ENCODE measurements at places on chromosomes 2 and 18.

DNA sequence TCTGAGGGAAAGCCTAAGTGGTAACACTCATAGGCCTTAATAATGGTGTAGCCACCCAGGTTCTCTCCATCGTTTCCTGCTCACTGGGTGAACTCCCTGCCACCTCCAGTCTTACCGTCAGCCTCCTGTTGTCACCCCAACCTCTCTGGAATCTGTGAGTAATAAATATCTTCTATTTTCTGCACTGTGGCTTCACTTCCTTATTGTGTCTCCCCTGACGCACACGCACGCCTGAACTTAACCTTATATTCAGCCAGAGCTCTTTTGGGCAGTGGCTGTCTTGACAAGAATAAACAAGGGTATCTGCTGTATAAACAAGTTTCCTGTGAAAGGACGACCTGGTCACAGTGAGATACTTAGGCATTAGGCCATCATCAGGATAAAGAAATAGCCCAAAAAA lies 467.2 kb downstream of the SPAG16 start:
- no peak for DNase-seq

- no peak for DNase-seq
Measured at GRCh38 chr2:116491292-116491691, 1323.2 kb upstream of the DDX18 start.

GRCh38 chr2:193276069-193276468 lies 1081.3 kb upstream of the TMEFF2 start:
- no peak for DNase-seq

DNA sequence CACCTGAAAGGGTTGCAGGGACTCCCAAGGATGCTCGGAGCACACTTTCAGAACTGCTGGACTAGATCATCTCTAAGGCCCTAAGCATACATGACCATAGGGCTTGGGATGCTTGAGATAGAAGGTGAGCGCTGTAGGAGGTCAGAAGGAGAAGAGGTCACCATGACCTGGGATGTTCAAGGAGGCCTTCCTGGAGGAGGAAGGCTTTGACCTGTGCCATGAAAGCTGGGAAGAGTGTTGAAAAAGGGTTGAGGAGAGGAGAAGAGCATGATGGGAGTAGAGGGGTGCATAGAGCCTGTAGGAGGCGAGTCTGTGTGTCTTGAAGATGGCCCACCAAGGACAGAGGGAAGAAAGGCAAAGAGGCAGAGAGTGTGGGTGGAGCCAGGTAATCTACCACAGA lies 222.4 kb downstream of the LOXHD1 start:
- DNase-seq, result no peak

- no peak for DNase-seq
Measured at GRCh38 chr2:105032476-105032875, 5.4 kb upstream of the MRPS9 start.

- DNase-seq, result peak; percentile 77
Measured at GRCh38 chr2:70627211-70627898, 73.7 kb upstream of the TGFA start.

DNA sequence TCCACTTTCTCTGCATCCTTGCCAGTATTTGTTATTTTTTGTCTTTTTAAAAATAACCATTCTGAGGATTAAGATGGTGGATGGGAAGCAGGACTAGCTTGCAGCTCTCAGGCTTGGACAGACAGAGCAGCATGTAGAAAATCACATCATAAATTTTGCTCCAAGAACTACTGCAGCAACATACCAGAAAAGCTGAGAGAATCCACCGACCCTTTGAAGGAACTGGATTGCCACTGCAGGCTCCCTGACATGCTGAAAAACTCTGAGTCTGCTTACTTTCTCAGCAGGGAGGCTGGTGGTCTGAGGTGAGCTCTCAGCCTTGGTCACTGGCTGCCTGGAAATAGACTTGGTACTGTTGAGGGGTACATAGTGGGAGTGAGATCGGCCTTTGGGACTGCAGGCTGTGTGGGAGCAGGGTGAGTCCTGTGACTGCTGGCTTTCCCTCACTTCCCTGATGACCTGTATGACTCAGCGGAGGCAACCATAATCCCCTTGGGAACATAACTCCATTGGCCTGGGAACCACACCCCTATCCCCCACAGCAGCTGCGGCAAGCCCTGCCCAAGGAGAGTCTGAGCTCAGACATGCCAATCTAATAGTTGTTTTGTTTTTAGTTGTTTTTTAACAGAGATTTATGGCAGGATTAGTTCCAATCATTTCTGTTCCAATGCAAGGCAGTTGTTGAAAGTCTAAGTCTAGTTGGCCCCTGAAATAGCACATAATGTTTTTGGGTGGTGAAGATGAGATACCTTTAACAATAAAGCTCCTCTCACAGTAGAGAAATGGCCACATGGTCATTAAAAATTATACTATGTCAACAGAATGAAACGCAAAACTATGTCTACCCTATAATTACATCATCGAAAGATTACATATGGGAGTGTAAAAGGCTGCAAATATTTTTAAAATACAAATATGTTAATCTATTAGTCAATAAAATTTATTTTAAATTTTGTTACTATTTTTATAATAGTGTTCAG lies 414.2 kb upstream of the CHAC2 start:
- DNase-seq, result peak; percentile 86

DNA sequence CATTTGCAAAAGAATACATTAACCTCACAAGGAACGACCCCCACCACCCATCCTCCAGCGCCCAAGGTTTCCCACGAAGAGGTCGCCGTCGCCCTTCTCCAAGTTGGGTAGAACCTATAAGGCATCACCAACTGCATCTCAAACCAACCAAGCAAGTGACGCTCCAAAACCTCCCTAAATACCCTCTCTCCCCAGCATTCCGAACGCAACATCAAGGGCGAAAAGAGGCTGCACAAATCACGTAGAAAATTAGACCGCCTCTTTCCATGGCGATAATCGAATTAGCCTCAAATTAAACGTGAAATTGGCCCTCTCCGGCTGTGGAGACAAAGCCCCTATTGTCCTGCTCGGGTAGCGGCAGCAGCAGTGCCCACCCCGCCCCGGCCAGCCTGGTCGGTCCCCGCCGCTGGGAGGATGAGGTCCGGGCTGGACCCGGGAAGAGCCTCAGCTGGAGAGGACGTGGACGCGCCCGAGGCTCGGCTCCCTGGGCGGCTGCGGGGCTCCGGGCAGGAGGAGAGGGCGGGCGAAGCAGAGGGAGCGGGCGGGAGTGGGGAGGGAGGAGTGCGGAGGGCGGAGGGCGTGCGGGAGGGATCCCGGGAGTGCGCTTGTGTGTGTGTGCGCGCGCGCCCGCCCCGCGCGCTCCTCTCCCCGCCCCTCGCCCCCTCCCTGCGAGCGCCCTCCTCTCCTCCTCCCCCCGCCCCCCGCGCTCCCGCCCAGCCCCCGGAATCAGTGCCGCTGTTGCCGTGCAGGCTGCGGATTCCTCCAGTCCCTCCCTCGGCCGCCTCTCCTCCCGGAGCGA lies at the start of gene SPTBN1:
TSS of gene SPTBN1 (plus strand) at position 765 of the 799 bp plus-strand sequence. CDS start 70,092 bp downstream, outside the sequence.
- peak; percentile 82 for DNase-seq

DNA sequence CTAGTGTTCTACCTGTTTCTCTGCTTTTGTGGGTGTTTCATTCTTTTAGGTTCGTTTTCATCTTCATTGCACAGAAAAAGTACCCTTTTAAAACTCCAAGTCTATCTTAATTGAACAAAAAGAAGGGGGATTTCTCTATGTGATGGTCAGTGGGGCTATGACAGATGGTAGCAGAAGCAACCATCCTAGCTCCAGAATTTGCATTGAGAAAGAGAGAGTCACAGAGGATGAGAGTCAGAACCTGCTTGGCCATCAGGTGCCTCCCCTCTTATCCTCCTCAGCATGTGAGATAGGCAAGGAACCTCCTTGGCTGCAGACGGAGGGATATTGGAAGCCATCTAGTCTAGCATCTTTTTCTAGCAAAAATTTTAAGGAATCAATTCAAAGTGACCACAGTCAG lies 398.0 kb upstream of the DCC start:
- DNase-seq, result no peak

- no peak for DNase-seq
Measured at GRCh38 chr2:27174638-27175037, 25.8 kb downstream of the TCF23 start.

- no peak for DNase-seq
Measured at GRCh38 chr2:239825705-239825979, 199.5 kb downstream of the NDUFA10 start.

DNA sequence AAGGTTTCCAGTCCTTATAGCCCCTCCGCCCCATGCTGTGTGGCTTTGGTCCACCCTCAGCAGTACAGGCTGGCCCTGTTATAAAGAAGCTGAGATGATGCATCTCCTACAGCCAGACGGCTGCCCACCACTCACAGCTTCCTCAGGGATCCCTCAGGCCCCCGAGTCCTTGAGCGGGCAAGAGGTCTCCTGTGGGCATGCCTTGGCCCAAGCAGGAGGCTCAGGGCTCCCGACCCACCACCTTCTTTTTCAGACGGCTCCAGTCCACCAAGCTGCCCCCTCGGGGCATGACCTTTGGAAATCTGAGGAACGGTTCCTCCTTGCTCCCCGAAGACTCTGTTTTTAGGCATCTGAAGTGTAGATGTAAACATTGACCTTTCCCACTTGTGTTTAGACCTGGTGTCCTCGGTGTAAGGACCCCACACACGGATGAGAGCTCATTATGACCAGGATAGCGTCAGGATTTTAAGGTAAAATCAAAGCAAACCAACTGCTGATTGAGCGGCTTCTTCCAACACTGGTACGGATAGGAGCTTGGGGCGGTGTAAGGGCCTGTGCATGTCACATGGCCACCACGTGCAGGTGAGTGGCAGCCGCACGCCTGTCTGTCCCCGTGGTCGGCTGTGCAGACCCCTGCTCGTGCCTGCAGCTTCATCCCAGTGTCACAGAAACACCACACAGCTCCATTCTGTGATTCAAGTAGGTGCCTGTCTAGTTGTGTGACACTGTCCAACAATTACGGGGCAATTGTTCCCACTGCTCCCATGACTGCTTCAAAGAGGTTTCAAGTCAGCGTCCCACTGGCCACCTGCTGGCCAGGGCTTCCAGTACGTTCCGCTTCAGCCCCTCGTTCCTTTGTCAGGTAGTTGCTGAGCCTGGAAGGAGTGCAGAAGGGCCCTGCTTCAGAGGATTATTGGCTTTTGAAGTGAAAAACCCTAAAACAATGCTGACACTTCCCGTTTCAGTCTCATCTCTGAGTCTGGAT lies 74.7 kb downstream of the NDUFA10 start:
- no peak for DNase-seq

GRCh38 chr2:190576573-190576972 lies 42.1 kb upstream of the NEMP2 start:
- peak; percentile 15 for DNase-seq

GRCh38 chr2:128036748-128037607 lies 9.1 kb upstream of the SAP130 start:
- no peak for DNase-seq

DNA sequence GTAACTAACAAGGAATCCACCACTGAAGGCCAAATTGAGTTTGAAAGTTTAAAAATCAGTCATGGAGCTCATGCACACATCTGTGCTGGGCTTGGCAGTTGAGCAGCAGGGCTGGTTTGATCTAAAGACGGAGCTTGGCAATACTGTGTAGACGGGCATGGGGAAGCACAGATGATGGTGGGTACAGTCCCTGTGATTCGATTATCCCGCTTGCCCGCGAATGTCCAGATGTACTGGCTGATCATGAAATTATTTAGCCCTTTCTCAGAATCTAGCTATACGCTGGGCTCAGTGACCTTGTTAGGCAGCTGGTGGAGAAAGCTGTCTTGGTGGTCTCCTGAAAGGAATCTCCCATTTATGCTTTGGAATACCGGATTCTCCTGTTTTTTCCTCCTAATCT lies 74.8 kb upstream of the SOX11 start:
- DNase-seq, result no peak

- DNase-seq, result no peak
Measured at GRCh38 chr2:54384301-54385203, 71.6 kb upstream of the SPTBN1 start.

- no peak for DNase-seq
Measured at GRCh38 chr2:68762665-68763064, 28.1 kb downstream of the ARHGAP25 start.

DNA sequence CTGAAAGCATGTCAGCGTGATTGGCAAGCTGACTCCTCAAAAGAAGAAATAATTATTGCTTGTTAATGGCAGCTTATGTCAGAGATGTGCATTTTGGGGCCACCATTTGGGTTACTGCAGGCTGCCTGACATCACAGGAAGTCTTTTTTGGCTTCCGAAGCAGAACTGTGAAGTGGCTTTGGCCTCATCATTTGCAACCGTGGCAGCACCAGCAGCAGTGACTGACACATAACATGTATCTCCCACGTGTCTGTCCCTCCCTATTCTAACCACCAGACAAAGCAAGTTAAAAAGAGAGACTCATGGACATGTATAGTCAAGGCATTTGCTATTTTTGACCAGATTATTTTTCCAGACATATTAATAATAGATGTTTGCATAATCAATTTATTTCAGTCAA lies 488.7 kb upstream of the ACVR2A start:
- no peak for DNase-seq

GRCh38 chr2:102342888-102343287 lies 12.7 kb upstream of the IL18R1 start:
- DNase-seq, result no peak

GRCh38 chr2:143948710-143949109 lies 571.2 kb downstream of the ZEB2 start:
- no peak for DNase-seq

DNA sequence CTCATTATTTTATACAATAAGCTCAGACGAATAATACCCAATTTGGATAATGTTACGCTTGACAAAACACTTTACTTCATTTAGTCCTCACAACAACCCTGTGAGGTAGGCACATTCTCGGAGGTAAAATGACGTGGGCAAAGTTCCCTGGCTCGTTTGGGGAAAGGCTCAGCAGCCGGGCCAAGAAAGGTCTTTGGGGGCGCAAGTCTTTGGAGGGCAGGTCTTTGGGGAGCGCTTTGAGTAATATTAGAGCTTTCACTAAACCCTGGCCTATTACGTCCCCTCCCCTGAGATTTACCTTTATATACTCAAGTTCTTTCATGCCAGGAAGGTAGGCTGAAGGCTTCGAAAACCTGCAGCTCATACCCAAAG lies 427 bp downstream of the RBKS start:
- DNase-seq, result peak; percentile 9

DNA sequence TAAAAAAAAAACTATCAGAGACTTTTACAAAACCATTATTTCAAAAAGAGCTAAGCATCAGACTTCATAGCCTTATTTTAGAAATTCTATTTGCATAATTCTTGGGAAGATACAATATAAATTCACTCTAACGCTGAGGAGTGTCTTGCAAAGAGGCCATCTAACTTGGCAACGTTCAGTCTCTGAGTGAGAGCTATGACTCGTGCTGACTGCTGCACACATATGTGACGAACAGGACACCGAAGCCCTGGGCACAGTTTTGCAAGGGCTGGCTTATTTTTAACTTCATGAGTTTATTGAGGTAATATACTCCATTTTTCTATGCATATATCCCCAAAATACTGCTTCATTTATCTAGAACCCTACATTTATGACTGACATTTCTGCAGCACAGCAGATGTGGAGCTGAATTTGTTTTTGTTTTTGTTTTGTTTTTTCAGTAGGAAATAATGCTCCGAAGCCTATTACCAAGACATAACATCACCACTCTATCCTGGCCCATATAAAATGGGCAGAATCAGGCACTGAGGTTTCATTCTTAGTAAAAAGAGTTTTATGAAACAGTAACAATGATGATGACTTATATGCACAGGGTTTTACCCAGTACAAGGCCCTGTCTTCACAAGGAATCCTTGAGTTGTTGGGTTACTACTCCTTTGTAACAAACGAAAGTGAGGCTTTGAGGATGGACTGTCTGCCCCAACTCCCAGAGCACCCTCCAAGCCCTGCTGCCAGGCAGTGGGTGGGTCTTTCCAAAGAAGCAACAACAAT lies 68.3 kb downstream of the CRACDL start:
- DNase-seq, result peak; percentile 16
